ENCODE measurements at places on chromosomes 7 and 10.
A peak's percentile ranks its signal among the peaks of the same experiment; 100 is the strongest.

- no peak for DNase-seq
Observed at GRCh38 chr10:63671317-63671937, 150.2 kb downstream of the REEP3 start.

DNA sequence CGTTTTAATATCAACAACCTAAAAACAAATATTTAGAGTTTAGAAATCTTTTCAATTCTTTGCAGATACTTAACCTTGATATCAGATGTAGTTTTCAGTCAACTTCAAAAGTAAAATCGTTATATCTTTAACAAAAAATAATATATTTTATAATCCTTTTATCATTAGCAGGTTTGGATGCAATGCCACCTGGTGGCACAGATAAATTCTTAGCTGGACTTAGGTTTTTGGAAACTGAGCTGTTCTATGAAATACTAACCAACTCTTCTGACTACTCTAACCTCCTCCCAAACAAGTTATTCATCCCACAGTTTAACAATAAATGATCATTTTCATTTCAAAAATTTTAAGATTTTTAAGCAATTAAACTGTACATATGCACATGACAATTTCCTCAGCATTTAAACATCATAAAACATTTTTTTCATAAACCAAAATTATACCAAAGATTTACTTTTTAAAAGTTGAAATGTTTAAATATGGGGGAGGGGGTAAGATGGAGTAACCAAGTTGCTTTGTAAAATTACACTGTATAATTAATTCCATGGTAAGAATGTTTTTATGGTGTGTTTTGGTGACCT, 56.9 kb downstream of the HIBADH start:
- no peak for DNase-seq

DNA sequence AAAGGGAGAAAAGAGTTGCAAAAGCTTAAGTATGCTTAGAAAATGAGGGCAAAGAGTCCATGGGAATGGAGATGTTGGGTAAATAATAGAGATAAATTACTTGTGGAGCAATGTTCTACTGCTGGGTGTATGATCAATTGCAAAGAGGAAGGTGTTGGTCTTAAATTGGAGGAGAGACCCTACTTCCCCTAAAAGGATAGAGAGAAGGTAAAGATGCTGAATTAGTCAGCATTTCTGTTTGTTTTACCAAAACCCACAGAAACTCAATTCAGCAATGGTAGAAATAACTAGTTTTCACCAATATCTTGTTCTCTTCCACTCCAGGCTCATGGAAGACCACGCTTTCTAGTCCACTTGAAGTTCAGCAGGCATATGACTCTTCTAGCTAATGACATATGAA, 32.1 kb downstream of the ASB4 start:
- DNase-seq: no peak

DNA sequence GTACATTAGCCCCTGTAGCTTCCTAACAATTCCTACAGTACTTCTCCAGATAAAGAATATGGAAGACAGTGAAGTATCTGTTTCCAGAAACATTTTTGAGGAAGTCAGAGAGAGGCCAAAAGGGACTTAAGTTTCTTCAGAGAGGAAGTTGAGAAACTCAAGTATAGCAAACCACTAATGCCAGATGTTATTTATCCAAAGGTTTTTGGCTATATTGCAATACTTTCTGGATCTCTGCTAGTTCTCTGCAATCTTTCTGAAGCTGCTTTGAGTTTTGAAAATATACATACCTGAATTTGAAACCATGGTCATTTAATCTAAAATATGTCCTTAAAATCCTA, 64.7 kb downstream of the BICC1 start:
- DNase-seq: no peak

GRCh38 chr10:85311613-85312337, 983.4 kb downstream of the CCSER2 start:
- no peak for DNase-seq

GRCh38 chr10:68233046-68233445, 1.1 kb upstream of the ATOH7 start:
- no peak for DNase-seq

- DNase-seq: no peak
Observed at GRCh38 chr10:129518793-129519192, 51.8 kb downstream of the MGMT start.

GRCh38 chr7:121945066-121945465, 72.1 kb downstream of the PTPRZ1 start:
- no peak for DNase-seq

DNA sequence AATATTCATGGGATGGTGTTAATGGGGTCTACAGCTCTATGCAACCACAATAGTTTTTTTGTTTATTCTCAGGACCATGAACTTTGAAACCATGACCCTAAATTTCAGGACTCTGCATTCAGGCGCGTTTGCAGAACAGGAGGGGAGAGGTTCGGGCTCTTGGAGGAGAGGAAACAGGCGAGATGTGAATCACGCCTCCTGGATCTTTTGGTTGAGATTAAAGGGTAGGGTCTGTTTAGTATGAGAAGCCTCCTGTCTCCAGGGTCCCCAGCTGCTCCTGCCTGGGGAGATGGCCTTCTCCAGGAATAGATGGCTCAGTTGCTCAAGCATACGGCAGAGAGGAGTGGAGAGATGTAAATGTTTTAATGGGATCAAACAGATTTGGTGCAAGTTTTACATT, 18.2 kb downstream of the TLL2 start:
- DNase-seq: no peak

DNA sequence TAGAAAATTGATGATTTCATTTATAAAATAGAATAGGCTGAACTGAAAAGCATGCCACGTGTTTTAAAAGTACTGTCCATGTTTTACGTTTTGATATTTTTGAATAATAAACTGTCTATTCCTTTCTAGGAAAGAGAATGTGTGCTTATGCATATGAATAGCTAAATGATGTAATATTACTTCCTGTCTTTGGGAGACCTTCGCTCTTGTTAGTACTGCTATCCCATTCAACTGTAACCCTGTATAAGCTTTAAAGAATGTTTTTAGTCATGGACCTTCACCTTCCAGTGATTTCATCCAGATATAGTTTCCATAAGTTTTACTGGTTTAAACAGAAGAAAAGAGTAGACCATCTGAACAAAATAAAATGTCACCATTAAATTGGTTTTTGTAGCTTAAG, 274.4 kb upstream of the SEMA3A start:
- no peak for DNase-seq

DNA sequence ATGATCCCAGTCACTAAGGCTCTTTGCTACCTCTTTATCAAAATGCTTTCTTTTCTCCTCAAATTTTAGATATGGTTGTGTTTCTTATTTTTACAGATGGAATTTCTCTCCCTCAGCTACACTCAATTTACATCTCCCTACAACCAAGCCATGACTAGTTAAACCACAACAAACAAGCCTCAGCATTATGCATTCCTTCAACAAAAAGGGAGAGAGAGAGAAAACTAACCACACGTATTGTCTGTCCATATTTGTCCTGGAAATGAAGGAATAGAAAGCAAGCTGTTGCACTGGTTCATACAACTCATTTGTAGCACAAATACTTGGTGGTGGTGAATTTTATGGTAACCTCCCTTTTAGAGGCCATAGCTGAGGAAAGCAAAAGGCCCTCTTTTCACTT, 286.4 kb downstream of the AHR start:
- no peak for DNase-seq

DNA sequence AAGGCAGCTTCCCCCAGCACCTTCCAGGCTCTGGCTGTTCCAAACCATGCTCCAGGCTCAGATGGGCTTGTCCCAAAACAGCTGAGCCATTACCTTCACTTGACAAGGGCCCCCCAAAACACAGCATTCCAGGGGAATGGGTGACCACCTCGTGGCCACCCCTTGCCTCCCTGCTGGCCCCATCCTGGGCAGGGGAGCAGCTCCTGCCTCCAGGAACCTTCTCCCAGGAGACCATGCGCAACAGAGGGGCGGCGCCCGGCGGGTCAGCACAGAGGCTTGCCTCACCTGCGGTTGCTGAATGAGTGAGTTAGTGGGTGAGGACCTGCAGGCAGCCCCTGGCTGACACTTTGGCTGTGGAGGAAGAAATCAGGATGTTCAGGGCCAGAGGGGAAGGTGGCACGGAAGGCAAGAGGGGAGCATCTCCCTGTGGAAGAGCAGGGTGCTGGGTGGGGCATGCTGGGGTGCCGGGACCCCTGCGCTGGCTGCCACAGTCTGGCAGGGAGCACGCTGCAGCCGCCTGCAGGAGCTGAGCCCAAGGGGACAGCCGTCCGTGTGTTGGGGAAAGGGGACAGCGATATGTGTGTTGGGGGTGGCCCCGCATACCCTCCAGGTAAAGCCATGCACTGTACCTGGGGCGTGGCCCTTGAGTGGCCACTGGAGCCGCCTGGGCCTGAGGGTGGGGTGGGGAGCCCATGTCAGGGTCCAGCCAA, 54.7 kb downstream of the PWWP2B start:
- no peak for DNase-seq

GRCh38 chr7:98084631-98085030, 22.0 kb upstream of the LMTK2 start:
- DNase-seq: no peak

DNA sequence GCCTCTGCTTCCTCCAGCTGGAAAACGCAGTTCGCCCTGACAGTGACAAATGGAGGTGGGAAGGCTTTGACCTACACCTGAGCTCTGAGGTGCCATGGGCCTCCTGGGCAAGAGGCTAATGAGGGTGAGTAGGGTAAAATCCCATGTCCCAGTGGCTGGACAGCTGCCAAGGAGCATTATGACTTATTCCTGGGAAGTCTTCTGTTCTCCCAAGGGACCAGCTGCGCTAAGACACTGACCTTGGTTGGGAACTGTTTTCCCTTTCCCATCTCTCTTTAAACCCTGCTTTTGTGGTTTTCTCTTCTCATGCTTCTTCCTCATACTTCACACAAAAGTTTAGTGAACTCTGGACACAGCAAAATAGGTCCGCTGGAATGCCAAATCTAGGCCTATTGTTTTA, 72.6 kb downstream of the COPG2 start:
- DNase-seq: no peak

GRCh38 chr7:24442170-24442777, 131.0 kb upstream of the PALS2 start:
- no peak for DNase-seq

DNA sequence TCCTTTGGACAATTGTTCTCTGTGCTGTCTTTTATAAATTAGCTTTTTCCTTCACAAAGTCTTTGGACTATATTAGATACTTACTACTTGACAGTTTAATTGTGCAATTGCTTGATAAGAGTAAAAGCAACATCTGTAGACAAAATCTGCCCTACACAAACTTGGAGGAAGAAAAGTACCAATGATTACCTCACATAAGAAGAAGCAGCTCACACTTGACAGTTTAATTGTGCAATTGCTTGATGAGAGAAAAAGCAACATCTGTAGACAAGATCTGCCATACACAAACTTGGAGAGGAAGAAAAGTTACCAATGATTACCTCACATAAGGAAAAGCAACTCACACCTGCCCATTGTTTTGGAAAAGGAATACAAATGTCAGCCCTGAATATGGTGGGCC, 17.1 kb upstream of the SCIN start:
- DNase-seq: no peak

DNA sequence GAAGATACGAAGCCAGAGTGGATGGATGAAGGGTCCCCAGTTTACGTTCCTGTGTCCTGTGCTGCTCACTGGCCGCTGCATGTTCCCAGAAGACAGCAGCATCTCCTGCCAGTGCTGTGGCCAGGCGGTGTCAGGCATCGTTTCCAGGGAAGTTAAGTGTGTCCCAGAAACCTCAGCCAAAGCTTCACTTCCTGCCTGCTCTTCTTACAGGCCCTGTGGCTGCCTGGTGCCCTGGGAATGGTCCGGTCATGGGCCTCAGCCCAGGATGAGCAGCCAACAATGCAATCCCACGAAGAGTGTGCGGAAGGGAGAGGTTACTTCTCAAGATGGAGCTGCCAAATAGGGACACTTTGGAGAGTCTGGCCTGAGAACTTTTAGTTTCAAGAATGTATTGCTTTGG, 99.7 kb upstream of the TARP start:
- no peak for DNase-seq

DNA sequence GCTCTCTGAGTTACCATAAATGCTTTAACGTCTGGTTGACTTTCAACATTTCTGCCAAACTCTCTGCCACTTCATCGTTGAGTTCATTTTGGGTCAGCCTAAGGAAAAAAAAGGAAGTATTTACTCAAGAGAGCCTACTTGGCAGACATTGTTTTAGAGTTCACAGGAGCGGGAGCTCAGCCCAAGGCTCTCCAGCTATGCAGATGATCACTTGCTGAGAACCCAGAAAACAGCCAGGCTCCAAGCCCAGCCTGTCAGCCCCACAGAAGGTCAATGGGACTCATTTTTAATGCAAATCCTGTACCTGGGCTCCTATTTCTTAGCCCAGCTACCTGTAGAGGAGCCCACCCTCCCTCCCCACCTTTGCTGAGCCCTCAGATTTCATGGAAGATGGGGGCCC, 45.5 kb downstream of the NOD1 start:
- DNase-seq: no peak

DNA sequence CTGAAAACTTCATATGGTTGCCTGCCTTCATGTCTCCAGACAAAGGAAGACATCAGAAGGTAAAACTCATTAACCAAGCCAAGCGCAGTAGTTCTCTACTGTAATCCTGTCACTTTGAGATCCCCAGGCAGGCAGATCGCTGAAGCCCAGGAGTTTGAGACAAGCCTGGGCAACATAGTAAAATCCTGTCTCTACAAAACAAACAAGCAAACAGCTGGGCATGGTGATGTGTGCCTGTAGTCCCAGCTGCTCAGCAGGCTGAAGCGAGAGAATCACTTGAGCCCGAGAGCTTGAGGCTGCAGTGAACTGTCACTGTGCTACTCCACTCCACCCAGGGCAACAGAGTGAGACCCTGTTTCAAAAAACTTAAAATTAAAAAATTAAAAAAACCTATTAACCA, 467.4 kb upstream of the SORCS1 start:
- DNase-seq: no peak

- peak; percentile 49 for DNase-seq
Observed at GRCh38 chr7:157977717-157978496, 609.7 kb downstream of the PTPRN2 start.

DNA sequence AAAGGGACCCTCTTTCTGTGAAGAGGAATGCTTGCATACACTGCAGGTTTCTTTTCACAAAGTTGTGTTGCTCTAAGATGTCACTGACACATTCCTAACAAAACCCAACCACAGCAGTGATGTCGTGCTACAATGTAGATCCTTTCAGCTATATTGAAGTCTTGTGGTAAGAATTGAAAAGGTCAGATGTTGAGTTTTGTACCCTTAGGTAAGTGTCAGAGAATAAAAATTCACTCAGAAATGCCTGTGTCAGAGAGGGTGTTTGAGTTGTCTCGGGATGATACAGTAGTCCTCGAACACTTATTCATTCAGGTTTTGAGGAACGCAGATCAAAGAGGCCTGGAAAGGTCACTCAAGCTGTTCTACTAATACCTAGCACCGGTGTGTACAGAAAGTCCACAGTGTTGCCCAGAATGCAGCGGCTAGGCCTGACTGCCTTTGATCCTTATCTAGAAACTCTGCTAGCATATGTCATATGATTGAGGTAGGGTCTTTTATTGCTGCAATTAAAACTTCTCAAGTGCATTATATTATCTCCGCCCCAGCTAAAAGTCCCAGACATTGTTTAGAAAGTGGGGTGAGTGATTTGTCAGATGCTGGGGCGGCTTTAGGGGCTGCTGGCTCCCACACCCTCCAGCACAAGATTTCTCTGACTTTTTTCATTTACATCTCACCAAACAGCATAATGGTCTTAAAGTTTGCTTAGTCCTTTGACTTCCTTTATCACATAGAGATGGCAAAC, 26.0 kb downstream of the RNF32 start:
- no peak for DNase-seq

GRCh38 chr7:24778543-24779282, 21.4 kb upstream of the GSDME start:
- DNase-seq: no peak
